ENCODE measurements at places on chromosomes 16 and 17.

GRCh38 chr17:17725011-17725751, 43.9 kb downstream of the RAI1 start:
- DNase-seq: no peak

DNA sequence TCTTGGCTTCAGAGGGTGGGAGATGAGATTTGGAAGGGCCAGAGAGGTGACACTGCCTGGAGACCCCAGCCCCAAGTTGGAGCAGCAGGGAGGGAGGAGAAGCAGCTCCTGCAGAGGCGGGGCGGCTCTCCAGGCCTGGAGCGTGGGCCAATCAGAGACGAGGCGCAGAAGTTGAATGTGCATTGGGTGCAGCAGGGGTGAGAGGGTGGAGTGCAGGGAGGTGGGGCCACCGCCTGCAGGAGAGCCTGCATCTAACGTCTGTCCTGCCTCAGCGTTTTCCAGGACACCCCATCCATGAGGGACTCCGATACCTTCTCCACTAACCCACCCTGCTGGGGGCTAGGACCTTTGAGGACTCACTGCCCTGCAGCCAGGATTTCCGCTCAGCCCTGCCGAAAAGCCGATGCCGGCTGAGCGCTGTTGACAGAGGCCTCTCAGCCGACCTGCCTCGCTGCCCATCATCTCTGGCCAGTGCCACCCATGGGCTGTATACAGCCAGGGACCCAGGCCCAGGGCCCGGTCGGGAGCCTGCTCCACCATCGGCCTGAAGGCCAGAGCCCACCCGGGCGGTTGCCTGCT, 146.2 kb downstream of the ENGASE start:
- no peak for DNase-seq

DNA sequence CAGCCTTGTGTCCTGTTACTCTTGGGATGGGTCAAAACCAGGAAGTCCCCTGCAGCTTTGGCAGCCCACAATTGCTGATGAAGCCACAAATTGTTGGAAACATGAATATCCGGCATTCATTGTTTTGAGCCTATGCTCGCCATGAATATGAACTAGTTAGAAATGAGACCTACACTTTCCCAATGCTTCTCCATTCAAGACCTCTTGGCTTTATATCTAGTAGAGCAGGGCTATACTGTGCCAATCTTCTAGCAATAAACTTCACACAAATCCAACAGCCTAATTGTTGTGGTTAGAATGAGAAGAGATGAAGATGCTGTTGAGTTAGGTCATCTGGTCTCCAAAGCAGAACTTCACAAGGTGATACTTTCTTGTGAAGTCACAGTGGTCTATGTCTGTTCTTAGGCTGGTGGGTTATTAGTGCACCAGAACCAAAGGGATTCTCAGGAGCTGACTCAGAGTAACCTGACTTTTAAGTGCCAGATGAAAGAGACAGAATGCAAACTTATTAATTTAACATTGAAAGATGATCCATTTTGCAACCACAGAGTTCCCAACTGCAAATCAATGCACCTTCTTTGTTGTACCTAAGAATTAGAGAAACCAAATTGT, 13.7 kb upstream of the KRT23 start:
- no peak for DNase-seq

- DNase-seq: no peak
These were observed 19.3 kb downstream of the CDH1 start for GRCh38 chr16:68756239-68756915.

GRCh38 chr16:49856672-49857330, 889 bp upstream of the ZNF423 start:
- no peak for DNase-seq

- DNase-seq: no peak
These were observed 34.5 kb upstream of the CLEC18B start for GRCh38 chr16:74455619-74456289.

DNA sequence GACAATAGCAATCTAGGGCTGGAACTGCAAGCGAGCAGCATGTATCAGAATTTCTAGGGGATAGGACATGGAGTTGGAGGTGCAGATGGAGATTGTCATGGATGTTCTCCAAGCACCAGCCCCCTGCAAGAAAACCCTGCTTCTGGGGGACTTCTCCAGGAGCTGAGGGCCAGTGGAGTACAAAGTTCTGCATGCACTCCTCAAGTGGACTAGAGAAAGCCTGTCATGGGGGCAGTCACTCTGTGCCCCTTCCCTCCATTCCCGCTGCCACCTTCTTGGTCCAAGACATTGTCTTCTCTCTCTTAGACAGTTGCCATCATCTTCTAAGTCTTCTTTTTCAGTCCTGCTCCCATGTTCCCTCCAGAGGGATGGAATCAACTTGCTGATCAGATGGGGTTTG, 87.9 kb downstream of the AIPL1 start:
- no peak for DNase-seq

DNA sequence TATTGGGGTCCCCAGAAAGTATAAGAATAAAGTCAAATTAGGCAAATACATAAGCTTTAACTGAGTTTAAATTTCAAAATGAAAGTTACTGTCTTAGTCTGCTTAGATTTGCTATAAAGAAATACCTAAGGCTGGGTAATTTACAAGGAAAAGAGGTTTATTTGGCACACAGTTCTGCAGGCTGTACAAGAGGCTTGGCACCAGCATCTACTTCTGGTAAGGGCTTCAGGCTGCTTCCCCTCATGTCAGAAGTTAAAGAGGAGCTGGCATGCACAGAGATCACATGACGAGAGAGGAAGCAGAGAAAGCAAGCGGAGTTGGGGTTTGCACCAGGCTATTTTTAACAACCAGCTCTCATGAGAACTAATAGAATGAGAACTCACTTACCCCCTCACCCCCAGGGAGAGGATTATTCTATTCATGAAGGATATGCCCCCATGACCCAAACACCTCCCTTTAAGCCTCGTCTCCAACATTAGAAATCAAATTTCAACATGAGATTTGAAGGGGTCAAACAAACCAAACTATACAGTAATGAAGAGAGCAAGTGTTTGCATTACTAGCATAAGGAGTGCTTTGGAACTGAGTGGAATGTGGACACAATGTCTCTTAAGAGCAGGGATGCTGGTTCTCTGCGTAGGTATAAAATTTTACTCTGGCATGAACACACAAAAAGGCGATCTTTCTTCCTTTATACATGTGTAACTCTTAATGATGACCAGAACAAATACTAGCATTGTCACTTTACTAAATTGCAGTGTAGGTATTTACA, 292.8 kb upstream of the PMFBP1 start:
- no peak for DNase-seq

DNA sequence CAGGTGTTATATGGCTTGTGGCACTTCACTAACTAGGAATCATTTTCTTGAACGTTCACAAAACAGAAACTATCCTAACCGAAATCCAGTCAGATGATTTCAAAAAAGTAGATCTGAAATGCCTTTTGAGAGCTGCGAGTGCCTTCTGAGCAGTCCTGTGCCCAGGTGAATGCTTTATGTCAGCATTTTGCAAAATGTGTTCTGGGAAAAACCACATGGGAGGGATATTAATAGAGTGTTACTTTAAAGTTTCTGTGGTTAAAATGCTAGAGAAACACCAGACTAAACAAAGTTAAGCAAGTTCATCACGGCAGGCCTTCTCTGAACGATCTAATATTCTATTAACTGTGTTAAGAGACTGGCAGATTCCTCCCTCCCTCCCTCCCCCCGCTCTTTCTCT, 15.8 kb upstream of the RGS9 start:
- DNase-seq: no peak

GRCh38 chr16:78675312-78675711, 575.9 kb downstream of the WWOX start:
- DNase-seq: no peak

- DNase-seq: peak; percentile 77
These were observed 55.2 kb downstream of the ARSG start for GRCh38 chr17:68346448-68346847.

Measured in CD4-positive, alpha-beta T cell treated with Interferon gamma for 1 hour (primary cell).